ENCODE measurements at places on chromosomes 11 and 22.
A peak's percentile ranks its signal among the peaks of the same experiment; 100 is the strongest.

DNA sequence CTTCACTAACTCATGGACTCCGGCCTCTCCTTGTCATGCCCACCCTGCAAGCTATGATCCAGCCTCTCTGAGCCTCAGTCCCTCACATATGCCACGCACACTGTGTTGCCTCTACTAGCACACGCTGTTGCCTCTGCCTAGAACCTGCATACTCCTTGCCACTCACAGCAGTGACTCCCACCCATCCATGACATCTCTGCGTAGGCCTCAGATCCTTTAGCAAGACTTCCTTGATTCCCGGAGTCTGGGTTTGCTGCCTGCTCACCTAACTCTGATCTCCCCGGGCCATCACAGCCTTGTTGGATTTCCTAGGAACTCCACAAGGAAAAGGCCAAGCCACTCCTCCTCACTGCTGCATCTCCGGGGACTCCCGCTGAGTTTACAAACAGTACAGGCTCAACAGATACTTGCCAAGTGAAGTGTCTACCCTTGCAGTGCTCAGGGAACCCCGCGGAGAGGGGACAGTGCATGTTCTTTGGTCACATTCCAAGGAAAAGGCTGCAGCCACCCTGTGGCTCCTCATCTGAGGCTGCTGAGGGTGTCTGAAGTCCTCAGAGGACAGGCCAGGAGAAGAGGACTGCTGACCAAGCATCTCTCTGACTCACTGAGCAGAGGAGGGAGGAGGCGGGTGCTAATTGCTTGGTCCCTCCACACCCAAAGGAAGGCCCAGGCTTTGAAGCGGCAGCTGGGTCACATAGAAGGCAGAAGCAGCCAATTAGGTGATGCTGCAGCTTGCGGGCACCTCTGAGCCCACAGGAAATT, 42.4 kb upstream of the NAV2 start:
- DNase-seq: no peak

GRCh38 chr11:47375020-47375419, 3.3 kb downstream of the SPI1 start:
- DNase-seq: no peak

DNA sequence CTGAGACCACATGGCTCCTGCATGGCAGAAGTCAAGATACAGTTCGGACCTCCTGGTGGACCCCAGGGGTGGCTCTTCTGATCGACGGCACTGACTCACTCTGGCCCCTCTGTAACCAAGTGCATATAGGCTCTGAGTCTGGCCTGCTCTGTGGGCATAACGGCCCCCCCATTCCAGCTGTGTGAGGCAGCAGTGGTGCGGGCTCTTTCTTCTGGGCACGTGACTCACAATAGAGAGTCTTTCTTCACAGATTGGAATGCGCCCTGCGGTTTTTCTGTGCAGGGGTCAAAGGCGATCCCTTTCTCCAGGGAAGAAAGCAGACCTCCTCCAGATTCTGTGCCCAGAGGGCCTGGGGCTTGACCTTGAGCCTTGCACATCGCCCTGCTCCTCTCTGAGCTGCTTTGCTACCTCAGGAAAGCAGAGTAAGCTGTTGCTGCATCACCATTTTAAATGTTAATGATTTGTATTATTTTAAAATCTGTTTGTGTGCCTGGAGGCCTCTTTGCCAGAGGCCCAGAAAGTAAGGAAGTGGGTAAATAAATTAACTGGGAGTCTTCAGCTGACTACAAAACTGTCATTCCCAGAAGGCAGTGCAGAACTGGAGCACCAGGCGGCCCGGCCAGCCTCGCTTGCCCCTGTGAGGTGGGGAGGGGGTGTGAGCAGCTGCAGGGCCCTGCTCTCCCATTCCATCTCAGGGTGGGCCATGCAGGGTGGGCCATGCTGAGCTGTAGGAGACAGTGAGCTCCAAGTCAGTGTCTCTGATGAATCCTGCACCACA, 199.0 kb downstream of the GRIK4 start:
- DNase-seq: peak; percentile 88

- DNase-seq: peak; percentile 16
Observed at GRCh38 chr11:95108159-95108611, 18.5 kb downstream of the ENDOD1 start.

DNA sequence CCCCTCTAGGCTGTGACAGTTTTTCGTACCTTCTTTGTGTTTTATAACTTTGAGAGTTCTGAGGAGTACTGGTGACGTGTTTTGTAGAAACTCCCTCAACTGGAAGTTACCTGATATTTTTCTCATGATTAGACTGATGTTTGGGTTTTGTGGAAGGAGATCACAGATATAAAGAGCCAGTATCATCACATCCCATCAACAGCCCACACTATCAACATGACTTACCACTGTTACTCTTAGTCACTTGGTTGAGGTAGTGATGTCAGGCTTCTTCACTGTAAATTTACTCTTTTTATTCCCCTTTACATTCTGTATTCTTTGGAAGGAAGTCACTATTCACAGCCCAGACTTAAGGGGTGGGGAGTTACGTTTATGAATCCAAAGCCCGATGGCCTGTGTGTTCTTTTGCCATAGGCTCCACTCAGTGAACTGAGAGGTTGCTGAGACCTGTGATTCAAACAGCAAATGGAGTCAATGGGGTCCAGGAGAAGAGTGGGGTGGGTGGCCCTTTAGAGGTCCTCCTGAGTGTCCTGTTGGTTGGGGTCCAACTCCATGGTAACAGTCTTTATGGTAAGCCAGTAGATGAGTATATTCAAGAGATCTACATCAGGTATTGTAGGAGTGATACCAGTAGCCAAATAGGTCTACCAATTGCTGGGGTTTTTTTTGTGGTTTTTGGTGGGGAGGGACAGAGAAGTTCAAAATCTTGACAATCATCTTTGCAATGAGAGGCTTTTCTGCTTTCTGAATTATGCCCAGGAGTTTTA, 15.2 kb upstream of the MS4A4E start:
- no peak for DNase-seq

DNA sequence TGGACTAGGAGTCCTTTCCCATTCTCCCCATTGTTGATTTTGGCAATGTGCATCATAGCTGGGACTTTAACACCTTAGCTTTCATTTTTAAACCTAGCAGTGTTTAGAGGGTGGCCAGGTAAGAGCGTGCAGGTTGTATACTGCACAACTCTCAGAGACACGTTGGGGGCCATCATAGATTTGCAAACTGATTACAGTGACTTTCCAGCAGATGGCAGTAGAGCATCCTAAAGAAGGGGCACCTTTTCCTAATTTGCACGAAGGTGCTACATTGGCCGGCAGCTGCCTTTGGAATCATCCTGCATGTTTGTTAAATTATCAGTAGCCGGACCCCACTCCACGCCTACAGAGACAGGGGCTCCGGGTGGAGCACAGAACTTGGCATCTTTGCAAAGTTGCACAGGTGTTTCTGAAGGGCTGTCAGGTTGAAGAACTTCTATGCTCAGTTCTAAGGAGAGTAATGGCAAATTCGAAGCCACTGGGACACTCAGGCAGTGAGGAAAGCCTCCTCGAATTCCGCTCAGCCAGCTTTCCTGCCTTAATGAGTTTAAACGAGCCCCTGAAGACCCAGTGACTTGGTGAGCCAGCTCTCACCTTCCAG, 7.7 kb downstream of the LHFPL7 start:
- DNase-seq: peak; percentile 45
